ENCODE measurements at places on chromosomes 3 and 15. TPM values are rescaled to one million over a fixed set of nuclear protein-coding genes. Genes with fewer than 3 reads are reported as not detected.
A peak's percentile ranks its signal among the peaks of the same experiment; 100 is the strongest.

DNA sequence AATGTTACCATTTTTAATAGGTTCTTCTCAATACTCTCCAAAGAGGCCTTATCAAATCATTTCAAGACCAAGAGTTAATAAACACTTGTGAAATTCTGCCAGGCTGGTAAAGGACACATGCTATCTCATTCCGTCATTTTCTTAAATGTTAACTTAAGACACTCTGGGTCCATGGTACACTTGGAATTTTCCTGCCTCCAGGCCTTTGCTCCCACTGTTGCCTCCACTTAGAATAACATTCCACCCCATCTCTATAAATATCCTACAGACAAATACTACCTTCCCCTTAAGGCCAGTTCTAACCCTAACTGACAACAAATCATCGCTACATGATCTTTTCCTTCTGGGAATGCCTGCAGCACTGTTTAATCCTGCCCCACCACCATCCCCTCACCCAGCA is 24.1 kb downstream of the MAGI1 start:
- no peak overlapping the region for H3K27ac ChIP-seq
- no peak overlapping the region for H3K4me3 ChIP-seq
- H3K4me1 ChIP-seq, result no peaks in the 10 kb centered on the region
- no peaks in the 10 kb centered on the region for H3K27me3 ChIP-seq
- no peak for DNase-seq

GRCh38 chr3:184289426-184289938 is 9.6 kb upstream of the PSMD2 start:
- H3K27ac ChIP-seq, result no peak overlapping the region
- no peak overlapping the region for H3K4me3 ChIP-seq
- no peaks in the 10 kb centered on the region for H3K27me3 ChIP-seq
- DNase-seq, result peak; percentile 65
- no peaks in the 10 kb centered on the region for H3K4me1 ChIP-seq
- no peaks in the 10 kb centered on the region for H3K36me3 ChIP-seq

DNA sequence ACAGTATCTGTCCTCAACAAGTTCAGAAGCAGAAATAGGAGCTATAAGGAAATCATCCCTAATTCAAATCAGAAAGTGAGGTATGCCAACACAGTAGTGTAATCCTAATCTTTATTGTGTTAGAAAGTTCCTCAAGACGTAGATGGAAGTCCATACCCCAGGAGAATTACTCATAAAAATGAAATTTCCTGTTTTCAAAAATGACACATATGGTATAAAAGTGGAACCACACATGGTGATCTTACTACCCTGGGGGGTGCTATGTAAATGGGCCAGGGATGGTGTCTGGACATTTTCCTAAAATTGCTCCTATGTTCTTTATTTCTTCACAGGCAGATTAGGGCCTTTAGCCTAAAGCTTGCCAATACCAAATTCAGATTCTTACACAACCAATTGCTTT is 204.1 kb downstream of the ARRDC4 start:
- peak; percentile 33 for DNase-seq
- H3K27me3 ChIP-seq, result no peaks in the 10 kb centered on the region
- H3K4me1 ChIP-seq, result no peaks in the 10 kb centered on the region
- no peak overlapping the region for H3K4me3 ChIP-seq
- H3K36me3 ChIP-seq, result no peaks in the 10 kb centered on the region
- H3K27ac ChIP-seq, result no peak overlapping the region

- no peak overlapping the region for H3K27ac ChIP-seq
- no peak overlapping the region for H3K4me3 ChIP-seq
- no peaks in the 10 kb centered on the region for H3K4me1 ChIP-seq
- no peaks in the 10 kb centered on the region for H3K36me3 ChIP-seq
- H3K27me3 ChIP-seq, result no peaks in the 10 kb centered on the region
These were observed 325.8 kb upstream of the CTNNB1 start for GRCh38 chr3:40873476-40873875.

GRCh38 chr15:29920515-29920914 is 98.2 kb upstream of the TJP1 start:
- no peaks in the 10 kb centered on the region for H3K27me3 ChIP-seq
- no peak overlapping the region for H3K27ac ChIP-seq
- peaks cover 36% of the 10 kb centered on the region for H3K4me1 ChIP-seq
- H3K4me3 ChIP-seq, result no peak overlapping the region
- H3K36me3 ChIP-seq, result no peaks in the 10 kb centered on the region

DNA sequence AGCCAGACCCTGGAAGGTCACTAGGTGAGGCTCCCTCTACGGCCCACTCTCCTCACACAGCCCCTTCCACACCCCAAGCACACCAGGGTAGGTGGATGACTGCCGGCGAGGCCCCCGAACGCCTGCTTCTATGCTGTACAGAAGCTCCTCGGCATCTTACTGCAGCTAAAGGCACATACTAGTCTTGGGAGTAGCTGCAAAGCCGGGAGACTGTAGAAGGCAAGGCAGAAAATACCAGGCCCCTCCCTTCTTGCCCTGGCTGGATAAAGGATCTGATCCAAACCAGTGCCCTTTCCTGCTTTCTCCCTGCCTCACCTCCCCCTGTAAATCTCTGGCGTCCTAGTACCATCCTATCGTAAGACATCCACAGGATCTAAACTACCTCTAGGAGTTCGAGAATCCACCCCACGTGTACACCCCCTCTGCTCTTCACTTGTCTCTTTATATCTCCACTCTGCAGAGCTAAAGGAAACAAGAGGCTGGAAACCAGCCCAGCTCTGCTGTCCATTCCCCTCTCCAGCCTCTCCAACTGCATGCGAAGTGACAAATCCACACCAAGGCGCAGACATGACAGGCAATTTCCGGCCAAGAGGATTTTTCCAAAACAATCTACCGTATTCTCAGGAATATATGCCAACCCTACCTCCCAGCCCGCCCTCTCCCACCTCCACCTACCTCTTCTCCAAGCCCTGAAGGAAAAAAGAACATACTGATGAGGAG is 11.8 kb downstream of the TNK2 start:
- H3K4me3 ChIP-seq, result peak overlapping the region; percentile 73
- peaks cover 35% of the 10 kb centered on the region for H3K4me1 ChIP-seq
- peak; percentile 92 for DNase-seq
- H3K36me3 ChIP-seq, result no peaks in the 10 kb centered on the region
- H3K27me3 ChIP-seq, result no peaks in the 10 kb centered on the region

- H3K36me3 ChIP-seq, result no peaks in the 10 kb centered on the region
- peak; percentile 6 for DNase-seq
- H3K27ac ChIP-seq, result no peak overlapping the region
- no peaks in the 10 kb centered on the region for H3K4me1 ChIP-seq
These were observed 199.2 kb upstream of the SLC2A2 start for GRCh38 chr3:171225708-171226107.

GRCh38 chr3:126057501-126057819 is 26.5 kb downstream of the SLC41A3 start:
- no peak for DNase-seq
- H3K36me3 ChIP-seq, result no peaks in the 10 kb centered on the region
- no peaks in the 10 kb centered on the region for H3K27me3 ChIP-seq
- no peak overlapping the region for H3K27ac ChIP-seq
- H3K4me1 ChIP-seq, result no peaks in the 10 kb centered on the region

GRCh38 chr15:94416820-94417219 is 185.5 kb downstream of the MCTP2 start:
- no peaks in the 10 kb centered on the region for H3K36me3 ChIP-seq
- H3K4me3 ChIP-seq, result no peak overlapping the region
- H3K4me1 ChIP-seq, result no peaks in the 10 kb centered on the region
- H3K27ac ChIP-seq, result no peak overlapping the region
- no peaks in the 10 kb centered on the region for H3K27me3 ChIP-seq

GRCh38 chr15:67850336-67850735 is 10.5 kb upstream of the RNU6-1 start:
- no peaks in the 10 kb centered on the region for H3K27me3 ChIP-seq
- no peak overlapping the region for H3K27ac ChIP-seq
- no peak overlapping the region for H3K4me3 ChIP-seq
- no peaks in the 10 kb centered on the region for H3K4me1 ChIP-seq
- no peak for DNase-seq

GRCh38 chr3:46405301-46406019 is 1.4 kb downstream of the CCR5AS start:
- H3K4me3 ChIP-seq, result no peak overlapping the region
- H3K36me3 ChIP-seq, result no peaks in the 10 kb centered on the region
- no peak overlapping the region for H3K27ac ChIP-seq
- H3K27me3 ChIP-seq, result peaks cover 36% of the 10 kb centered on the region
- H3K4me1 ChIP-seq, result peaks cover 15% of the 10 kb centered on the region

DNA sequence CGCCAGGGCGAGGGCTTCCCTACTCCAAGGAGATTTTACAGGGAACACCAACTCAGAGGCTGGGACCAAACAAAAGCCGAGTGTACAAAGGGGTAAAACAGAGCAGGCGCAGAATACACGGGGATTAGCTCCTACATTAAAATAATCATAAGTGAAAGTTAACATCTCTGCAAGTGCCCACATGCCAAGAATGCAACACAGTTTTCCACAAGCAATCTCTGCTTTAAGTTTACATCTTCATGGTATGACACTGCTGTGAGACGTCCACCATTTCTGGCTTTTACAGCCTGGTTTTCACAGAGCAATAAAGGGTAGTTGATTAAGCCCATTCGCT is 500 bp upstream of the VGLL3 start:
- peaks cover 44% of the 10 kb centered on the region for H3K4me1 ChIP-seq
- H3K4me3 ChIP-seq, result peak overlapping the region; percentile 89
- H3K27me3 ChIP-seq, result no peaks in the 10 kb centered on the region
- DNase-seq, result peak; percentile 63
- H3K27ac ChIP-seq, result peak overlapping the region; percentile 79
- H3K36me3 ChIP-seq, result peaks cover 13% of the 10 kb centered on the region

DNA sequence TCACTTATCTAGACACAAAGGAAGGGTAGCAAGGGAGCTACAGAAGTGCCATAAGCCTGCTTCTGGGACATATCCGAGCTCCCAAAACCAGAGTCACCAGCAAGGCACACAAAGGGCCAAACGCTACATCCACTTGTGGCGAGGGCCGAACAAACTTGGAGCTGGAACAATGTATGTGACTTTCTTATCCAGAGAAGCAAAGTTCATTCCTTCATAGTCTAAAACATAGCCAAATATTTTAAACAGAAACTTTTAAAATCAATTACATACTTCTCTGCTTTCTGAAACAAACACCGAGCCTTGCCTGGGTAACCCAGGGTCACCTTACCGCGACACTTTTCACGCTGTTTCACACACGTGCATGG is 15.9 kb downstream of the ZXDC start:
- H3K36me3 ChIP-seq, result peaks cover 39% of the 10 kb centered on the region
- no peak overlapping the region for H3K27ac ChIP-seq
- no peak overlapping the region for H3K4me3 ChIP-seq
- no peak for DNase-seq

DNA sequence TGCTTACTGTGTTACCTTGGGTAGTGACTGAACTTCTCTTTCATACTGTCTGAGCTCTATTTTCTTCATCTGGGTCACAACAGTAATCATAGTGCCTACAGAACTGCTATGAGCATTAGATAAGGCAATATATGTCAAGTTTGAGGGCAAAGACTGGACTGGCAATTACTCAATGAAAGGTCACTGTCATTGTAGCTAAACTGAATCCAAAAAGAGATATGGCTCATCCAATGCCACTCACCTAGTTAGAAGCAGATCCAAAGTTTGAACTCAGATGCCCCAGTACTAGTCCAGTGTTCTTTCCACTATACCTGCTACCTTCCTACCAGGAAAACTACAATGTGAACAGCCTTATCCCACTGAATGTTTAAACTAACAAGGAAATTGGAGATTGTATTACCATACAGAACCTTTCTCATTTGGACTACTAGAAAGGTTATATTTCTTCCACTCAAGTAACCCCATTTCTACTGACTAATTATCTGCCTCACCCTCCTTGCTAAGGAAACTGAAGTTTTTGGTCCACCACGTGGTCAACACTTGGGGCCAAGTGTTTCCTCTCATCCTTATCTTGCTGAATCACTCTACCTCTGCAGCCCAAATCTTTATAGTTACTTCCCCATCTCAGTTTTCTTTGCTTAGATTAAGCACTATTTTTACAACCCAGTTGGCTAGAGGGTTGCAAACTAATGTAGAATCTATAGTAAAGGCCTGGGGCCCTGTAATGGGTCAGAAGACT is 202.3 kb upstream of the LPP start:
- peaks cover 22% of the 10 kb centered on the region for H3K4me1 ChIP-seq
- H3K4me3 ChIP-seq, result no peak overlapping the region
- H3K36me3 ChIP-seq, result no peaks in the 10 kb centered on the region
- DNase-seq, result peak; percentile 8
- H3K27me3 ChIP-seq, result no peaks in the 10 kb centered on the region
- H3K27ac ChIP-seq, result no peak overlapping the region

The ANKRD34C gene
- not detected for total RNA-seq

The DNAH12 gene
- total RNA-seq, result not detected

The RAMAC gene
- total RNA-seq, result 23.9 TPM

The TGFBR2 gene
- 188 TPM for total RNA-seq

The PCOLCE2 gene
- total RNA-seq, result 46.4 TPM

The FHIT gene
- total RNA-seq, result 0.22 TPM

The IL1RAP gene
- total RNA-seq, result 32.3 TPM

The CDC25A gene
- total RNA-seq, result 4.3 TPM
